Fibroblast of skin of right quadriceps (primary cell): ENCODE measurements at places on chromosomes 6 and 20.
A peak's percentile ranks its signal among the peaks of the same experiment; 100 is the strongest.

- no peak for DNase-seq
Observed at GRCh38 chr6:112030206-112030960, 23.5 kb upstream of the CCN6 start.

DNA sequence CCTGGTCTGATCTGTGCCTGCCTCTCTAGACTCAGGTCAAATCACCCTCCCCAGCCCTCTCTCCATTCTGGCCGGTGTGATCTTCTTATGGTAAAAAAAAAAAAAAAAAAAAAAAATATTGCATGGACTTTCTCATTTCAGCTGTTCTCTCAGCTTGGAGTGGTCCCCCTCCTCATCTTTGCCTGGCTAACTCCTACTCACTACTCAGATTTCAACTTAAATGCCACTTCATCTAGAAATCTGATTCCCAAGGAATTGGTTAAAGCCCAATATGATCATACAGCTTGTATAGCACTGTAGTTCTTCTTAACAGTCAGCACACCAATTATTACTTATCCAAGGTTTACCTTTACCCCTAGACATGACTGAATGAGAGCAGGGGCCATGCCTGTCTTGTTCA is 105.9 kb upstream of the CARMIL1 start:
- DNase-seq: no peak

DNA sequence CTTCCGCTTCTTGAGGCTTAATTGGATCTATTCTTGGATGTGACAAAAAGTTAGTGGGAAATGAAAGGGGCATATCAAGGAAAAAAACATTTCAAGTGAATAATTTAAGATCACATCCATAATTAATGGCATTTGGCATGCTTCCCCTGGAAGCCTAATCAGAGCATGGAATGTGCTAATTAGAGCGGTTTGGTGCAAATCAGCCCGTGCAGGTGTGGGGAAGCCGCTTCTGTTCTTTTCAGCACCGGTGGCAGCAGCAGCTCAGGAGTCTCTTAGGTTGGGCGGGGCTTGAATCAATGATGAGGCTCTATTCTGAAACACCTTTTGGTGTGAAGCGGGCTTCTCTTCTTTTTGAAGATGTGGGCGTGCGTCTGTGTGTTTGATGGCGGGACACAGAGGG is 301.2 kb downstream of the LRFN2 start:
- DNase-seq: no peak

- DNase-seq: no peak
Observed at GRCh38 chr6:119137194-119138072, 59.0 kb upstream of the FAM184A start.

- no peak for DNase-seq
Observed at GRCh38 chr6:116866281-116866871, 10.7 kb upstream of the RFX6 start.

DNA sequence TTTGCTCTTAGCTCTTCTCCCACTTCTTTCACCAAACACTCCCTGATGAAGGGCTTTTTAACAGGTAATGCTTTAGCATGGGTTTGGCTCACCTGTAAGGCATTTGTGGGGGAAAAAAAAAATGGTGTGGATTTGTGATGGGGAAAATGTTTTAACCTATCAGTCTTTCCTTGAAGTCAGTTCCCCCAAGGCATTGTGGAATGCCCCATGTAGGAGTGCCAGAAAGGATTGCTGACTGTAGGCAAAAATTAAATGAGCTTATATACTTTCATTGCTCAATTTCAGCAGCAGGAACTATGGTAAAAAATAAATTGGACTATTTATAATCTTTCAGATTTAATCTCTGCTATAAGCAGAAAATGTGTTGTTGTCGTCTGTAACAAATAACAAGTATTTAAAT is 10.6 kb upstream of the SASH1 start:
- DNase-seq: no peak

DNA sequence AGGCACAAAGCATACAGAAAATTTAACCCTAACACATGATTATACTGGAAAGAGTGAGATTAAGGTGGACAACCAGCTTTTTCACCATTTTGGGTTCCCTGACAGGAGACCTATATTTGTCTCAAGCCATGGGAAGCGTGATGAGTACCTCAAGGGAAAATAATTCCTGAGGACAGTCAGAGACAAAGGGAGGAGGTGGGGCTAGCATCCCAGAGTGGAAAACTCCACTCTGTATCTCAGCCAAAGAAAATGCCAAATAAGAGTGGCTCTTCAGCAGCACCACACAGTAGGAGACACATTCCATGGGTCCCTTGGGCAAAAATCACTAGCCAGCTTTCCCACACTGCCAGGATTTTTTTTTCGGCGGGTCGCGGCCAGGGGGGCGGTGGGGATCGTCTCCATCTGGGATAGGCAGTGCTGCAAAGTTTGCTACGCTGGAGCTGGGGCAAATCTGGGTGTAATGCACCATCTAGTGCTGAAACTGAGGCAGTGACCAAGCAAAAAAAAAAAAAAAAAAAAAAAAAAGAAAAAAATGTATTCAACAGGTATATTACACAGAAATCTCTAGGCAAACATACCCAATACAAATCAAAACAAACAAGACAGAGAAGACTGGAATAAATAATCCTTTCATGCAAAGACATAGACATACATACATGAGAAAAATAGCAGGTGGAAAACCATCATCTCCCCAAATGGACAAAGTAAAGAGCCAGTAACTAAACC is 77.3 kb upstream of the SLC35F1 start:
- no peak for DNase-seq

GRCh38 chr6:94289131-94289530 is 869.8 kb upstream of the EPHA7 start:
- no peak for DNase-seq

DNA sequence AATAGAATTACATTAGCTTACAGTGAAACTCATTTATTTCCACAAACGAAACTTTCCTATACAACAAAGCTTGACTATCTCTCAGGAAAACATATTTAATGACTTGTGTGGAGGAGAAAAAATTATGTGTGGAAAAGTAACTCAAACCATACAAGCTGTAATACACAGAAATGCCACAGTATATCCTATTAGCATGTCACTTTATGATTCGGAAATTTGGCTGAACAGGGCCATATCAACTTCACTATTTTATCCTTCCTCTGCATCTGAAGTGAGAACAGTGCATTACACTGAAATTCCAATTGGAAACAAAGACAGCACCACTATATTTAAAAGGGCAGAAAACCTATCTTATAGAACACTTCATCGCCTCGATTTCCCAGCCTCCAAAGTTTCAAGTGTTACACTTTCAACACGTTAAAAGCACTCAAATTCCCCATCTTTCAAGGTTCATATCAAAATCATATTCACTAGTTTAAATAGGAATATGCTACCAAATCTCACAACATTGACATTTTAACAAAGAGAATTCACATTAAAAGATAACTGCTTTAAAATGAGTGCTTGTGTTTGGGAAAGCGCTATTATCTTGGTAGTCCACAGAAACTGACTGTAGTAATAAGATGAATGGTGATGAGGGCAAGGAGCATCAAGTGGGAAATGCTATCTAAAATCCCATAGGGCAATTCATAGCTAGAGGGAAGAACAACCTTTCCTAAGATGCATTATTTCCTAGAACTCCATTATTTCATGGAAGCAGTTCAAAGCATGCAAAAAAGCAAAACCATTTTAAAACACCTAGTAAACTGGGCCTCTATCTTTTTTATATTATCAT is 1.8 kb downstream of the REV3L start:
- DNase-seq: no peak

DNA sequence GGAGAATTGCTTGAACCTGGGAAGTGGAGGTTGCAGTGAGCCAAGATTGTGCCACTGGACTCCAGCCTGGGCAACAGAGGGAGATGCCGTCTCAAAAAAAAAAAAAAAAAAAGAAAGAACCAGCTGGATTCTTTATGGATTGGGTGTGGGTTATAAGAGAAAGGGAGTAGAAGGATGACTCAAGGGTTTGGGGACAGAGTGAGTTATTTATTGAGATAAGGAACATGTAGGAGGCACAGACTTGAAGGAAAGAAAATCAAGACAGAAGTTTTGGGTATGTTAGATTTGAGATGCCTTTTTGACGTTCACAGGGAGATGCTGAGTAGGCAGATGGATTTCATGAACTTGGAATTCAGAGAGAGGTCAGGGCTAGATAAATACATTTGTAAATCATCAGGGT is 47.6 kb downstream of the KIZ start:
- DNase-seq: no peak

- peak; percentile 42 for DNase-seq
Observed at GRCh38 chr6:100808638-100809275, 72.4 kb downstream of the ASCC3 start.

DNA sequence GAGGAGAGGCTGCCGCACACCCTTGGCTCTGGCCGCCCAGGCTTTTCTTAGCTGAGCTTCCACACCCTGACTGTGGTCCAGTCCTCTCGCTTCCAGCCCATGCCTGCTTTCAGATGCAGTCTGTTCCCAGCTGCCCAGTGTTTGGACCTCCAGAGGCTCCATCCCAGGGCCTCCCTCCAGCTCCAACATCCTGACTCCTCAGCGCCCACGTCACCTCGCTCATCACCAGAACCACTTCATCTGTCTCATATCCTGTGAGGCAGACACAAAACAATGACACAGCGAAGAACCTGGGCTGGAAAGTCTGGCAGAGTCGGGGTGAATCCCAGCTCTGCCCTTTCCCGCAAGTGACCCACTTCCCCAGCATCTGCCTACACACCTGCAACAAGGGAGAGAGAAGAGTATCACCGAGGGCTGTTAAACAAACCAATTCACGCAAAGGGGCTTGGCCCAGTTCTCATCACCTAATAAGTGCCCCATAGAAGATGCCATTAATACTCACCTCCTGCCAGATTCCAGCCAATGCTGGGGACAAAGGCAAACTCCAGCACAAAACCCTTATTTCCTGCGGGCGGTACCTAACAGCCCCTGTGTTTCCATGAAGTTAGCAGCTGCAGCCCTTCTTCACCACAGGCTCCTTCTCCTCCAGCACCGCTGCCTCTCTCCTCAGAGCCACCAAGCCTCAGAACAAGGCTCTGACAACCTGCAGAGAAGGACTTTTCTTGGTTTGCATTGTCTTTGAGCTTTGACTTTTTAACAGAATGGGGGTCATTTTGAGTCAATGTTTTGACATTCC is 133.4 kb upstream of the CDH4 start:
- peak; percentile 69 for DNase-seq

DNA sequence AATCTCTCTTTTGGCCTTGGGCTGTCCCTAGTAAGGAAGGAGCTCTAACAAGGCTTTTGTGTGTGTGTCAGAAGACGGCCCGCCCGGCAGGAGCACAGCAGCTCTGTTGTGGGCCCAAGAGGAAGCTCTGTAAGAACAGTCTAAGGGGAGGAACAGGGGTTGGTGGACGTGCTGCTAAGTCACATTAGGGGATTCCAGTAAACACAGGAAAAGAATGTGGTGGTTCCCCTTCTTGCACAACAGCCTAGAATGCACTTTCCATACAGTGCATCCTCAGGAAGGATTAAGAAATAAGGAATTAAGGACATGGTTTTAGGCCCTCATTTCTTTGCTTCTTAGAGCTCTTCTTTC is 114.5 kb downstream of the RNF144B start:
- peak; percentile 86 for DNase-seq

- no peak for DNase-seq
Observed at GRCh38 chr6:44608175-44608574, 220.7 kb downstream of the CDC5L start.
